ENCODE measurements at places on chromosomes 2 and 18. TPM values are rescaled to one million over a fixed set of nuclear protein-coding genes. Genes with fewer than 3 reads are reported as not detected.

Gene GMCL1
- total RNA-seq = 20.8 TPM

GRCh38 chr2:217832115-217832514 is 170.7 kb downstream of the TNS1 start:
- no peak overlapping the region for H3K27ac ChIP-seq
- no peak overlapping the region for H3K4me3 ChIP-seq
- H3K4me1 ChIP-seq = no peaks in the 10 kb centered on the region
- no peaks in the 10 kb centered on the region for H3K36me3 ChIP-seq

DNA sequence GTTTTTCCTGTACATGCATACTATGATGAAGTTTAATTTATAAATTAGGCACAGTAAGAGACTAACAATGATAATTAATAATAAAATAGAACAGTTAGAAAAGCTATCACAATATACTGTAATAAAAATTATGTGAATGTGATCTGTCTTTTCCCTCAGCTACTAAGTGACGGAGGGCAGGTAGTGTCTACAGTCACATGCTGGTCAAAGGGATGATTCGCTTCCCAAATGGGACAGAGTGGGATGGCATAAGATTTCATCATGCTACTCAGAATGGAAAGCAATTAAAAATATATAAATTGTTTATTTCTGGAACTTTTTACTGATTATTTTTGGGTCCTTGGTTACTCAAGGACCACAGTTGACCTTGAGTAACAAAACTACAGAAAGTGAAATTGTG is 71.5 kb downstream of the DAW1 start:
- H3K4me3 ChIP-seq = no peak overlapping the region
- H3K4me1 ChIP-seq = no peaks in the 10 kb centered on the region
- no peaks in the 10 kb centered on the region for H3K36me3 ChIP-seq
- H3K27ac ChIP-seq = no peak overlapping the region

Gene MYL12B
- 271 TPM for total RNA-seq

GRCh38 chr2:4962419-4962818 is 729.8 kb upstream of the SOX11 start:
- H3K27me3 ChIP-seq = no peaks in the 10 kb centered on the region
- no peak overlapping the region for H3K4me3 ChIP-seq
- H3K4me1 ChIP-seq = no peaks in the 10 kb centered on the region
- no peak overlapping the region for H3K27ac ChIP-seq
- no peak for ATAC-seq

Gene EN1
- not detected for total RNA-seq
